ENCODE measurements at places on chromosomes 3 and 15.

GRCh38 chr3:8741581-8742261 is 8.1 kb downstream of the CAV3 start:
- no peak for DNase-seq

GRCh38 chr3:14505803-14506500 is 34.2 kb downstream of the GRIP2 start:
- no peak for DNase-seq

GRCh38 chr15:25863968-25864580 is 947 bp upstream of the ATP10A start:
- DNase-seq = no peak

GRCh38 chr3:49670940-49671290 is 3.2 kb upstream of the APEH start:
- no peak for DNase-seq

DNA sequence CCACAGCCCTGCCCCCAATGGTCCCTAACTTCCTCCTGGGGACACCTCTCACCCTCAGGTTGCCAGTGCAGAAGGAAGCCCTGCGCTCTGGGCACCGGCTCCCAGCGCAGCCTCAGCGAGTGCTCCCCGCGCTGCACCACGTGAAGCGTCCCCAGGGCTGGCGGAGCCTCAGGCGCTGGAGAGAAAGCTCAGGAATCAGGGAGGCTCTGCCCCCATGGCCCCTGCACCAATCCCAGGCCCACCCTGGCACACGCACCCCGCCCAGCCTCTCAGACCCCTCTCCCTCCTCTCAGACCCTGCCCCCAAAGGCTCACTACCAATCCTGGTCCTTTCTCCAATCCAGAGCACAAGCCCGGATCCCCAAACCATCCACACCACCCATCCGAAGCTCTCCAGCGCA is 6.9 kb downstream of the COL7A1 start:
- DNase-seq = no peak

DNA sequence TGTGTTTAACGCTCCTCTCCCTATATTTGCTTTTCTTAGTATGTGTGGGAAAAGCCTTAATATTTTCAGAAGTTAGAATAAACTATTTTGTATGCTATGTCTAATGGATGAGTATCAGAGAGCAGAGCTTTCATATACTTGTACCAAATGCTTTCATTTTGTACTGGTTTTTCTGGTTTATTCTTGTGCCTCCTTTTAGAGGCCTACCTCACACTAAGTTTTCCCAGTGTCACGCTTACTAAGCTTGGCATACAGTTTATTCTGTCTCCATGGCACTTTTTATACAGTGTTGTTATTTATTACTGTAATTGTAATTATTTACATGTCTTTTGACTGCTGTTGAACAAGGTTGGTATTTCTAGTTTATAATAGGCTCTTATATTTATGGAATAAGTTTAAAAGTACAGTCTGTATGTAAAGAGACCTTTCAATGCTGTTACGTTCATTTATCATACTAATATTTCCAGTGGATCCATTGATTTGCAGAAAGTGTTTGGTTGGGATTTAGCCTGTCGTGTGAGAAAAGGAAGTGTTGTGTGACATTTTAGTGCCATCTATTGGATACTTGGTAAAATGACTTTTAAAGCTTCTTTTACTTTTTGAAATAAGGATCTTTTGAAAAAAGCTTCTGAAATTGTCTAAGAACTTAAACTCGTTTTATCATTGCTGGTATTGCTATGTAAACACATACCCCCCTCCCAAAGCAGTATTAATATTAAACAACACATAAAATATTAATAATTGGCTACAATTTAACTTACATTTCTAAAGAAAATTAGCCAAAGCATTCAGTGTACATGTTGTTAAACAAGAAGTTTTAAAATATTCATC is 5.2 kb upstream of the EBLN2 start:
- no peak for DNase-seq

DNA sequence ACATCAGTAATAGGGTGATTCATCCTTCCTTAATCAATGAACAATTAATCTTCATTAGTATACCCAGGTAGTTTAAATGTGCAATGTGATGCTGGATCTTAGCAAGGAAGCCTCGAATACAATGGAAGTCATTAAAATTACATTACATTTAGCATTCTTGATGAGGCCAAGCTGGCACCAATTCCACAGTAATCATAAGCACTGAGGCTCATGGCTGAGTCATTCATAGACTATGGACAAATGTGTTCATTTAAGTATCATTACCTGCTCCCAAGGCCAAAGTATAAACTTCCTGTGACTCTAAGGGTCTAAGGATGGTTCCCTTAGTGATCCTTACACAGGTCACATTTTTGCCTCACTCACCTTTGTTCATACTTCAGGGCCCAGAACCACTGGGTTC is 266.4 kb upstream of the CDIN1 start:
- no peak for DNase-seq

- no peak for DNase-seq
These were observed 617.4 kb downstream of the CADM2 start for GRCh38 chr3:85576091-85576690.

DNA sequence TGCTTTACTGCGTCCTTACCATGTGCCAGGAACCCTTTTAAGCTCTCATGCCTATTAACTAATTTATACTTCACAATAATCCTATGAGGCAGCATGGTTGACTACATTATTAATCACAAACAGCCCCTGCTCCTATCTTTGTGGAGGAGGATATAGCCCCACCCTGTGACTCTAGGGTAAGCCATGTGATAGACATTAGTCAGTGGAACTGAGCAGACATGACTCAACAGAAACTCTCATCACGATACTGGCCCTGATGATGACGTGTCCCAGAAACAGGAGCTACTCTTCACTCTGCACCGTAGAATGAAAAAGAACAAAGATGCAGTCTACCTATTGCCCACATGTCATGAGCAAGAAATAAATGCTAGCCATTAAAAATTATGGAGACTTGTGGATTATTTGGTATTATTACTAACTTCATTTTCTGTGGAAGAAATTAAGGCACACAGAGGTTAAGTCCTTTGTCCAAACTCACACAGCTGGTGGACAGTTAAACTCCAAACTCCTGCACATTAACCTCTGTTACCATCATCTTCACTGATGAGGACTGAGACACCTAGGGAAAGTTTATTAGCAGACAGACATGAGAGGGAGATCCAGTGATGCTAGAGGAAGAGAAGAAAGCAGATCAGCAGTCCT is 51.2 kb downstream of the CFAP20DC start:
- DNase-seq = no peak

DNA sequence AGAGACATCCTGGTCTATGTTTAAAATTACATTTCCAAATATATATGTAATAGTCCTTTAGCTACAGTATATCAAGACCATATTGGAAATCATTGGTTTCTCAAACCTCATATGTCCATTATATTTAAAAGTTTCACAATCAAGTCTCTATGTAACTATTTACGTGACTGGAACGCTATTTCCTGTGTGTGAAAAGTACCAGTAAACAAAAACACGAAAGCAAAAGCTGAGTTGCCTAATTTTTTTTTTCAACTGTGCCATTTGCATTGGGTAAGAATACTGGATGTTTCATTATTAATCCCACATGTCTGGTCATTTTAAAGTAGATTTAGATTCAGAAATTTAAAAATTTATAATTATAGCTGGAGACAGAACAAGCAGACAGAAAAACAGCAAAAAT is 381.4 kb downstream of the TBC1D5 start:
- no peak for DNase-seq

DNA sequence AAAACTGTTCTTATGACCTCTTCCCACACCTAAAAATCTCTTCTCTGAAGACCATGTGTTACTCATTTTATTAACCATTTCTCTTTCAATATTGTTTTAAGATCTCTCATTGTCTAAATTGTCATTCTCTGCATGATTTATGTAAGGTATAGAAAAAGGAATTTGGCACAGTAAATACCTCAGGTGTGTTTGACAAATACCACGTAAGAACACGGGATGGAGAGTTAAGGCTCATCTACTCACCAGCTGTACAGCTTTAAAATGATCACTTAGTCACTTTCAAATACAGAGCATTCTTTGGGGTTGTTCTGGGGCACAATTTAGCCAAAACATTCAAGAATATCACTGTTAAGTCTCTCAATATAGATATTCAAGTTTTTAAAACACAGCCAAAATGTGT is 627.1 kb downstream of the MCTP2 start:
- DNase-seq = no peak

DNA sequence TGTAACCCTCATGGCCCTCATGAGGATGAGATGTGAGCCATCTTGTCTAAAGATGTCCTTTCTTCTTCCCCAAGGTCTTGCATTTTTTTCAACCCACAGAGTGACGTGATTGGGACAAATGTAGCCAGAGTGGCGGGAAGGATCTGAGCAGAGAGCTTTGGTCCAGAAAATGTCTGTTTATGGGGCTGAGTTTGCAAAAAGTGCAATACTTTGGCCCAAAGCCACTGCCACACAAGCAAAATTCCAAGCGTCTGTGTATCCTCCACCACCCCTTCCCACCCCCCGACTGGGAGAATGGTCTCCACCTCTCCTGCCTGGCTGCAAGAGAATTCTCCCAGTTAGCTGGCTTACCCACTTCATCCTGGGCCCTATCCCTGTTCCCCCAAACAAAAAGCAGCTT is 246.9 kb upstream of the LRIG1 start:
- DNase-seq = no peak

GRCh38 chr3:126865736-126866135 is 117.2 kb upstream of the PLXNA1 start:
- no peak for DNase-seq

GRCh38 chr15:82862886-82863285 is 53.5 kb downstream of the WHAMM start:
- DNase-seq = no peak

- no peak for DNase-seq
These were observed 39.6 kb downstream of the SEMA6D start for GRCh38 chr15:47756872-47757271.

DNA sequence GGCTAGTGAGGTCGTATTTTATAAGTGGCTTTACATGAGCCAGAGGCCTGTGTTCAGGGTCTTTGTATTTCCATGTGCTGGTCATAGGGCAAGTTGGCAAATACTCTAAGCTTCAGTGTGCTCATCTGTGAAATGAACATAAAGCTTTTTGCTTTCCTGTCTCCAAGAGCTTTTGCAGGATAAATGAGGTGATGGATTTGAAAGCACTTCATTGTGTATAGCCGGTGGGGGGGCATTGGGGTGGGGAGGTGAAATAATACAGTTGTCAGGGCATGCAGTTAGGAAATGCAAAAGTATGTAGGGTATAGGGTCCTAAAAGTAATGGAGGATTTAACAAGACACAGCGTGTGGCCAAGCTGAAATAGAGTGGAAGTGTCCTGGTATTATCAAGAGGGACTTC is 67.7 kb downstream of the ARNT2 start:
- no peak for DNase-seq

DNA sequence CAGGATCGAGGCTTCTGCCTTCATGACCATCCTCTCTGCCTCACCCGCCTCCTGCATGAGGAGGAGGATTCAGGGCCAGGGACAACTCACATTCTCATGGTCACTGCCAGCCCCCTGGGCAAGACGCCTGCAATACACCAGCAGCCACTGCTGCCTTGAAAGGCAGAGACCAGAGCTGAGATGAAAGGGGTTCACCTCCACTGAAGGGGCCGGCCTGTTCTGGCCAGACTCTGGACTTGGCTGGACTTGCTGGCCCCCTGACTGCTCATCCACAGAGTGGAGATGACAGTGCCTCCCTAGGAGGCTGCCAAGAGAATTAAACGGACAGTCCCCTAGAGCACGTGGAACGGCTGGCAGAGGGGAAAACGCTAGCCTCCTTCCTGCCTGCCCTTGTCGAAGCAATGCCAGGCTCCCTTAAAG is 35.2 kb downstream of the MGLL start:
- DNase-seq = no peak

DNA sequence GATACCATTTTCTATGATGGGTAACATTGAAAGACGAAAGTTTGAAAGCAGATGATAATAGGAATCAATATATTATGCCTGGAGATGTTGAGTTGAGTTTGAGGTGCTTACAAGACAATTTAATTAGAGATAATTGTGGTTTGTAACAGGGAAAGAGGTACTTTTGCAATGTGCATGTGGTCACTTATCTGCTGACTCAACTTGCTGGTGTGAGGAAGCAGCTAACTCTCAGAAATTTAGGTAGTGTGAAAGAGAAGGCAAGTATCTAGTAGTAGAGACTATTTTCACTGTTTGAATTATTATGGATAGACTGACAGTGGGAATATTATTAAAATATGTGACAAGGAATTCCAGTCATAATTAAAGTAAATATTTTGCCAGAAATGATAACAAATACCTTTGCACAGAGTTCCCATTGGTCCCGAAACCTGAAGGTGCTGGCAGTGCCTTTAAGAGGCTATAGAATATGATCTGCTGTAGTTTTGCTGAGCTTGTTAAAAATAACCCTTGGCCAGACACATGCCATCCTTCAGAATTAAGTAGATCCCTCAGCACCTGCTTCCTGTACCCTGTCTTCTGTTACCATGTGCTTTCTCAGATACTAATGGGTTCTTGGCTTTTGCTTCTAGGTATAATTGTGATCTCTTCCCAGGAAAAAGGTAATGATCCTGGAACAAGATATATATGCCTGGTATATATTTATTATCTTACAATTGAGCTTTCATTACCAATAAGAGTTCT is 315.9 kb downstream of the BCHE start:
- no peak for DNase-seq

DNA sequence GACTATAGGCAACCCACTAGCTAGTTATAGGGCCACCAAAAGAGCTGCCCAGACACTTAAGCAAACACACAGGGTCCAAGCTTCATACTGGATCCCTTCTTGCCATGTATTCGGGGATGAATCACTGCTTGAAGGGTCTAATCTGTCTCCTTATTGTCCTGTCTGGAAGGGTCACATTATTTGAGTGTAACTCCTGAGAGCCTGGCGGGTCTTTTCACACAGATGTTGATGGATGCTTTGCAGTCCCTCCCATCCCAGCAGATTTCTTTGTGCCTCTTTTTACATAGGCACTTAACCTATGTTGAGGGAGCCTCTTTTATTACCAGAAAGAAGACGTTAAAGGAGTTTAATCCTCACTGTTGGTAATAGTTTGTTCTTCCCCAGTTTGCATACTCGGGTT is 56.6 kb downstream of the BBX start:
- no peak for DNase-seq

GRCh38 chr3:157279237-157279636 is 119.3 kb upstream of the CCNL1 start:
- DNase-seq = no peak

GRCh38 chr3:112894258-112894657 is 47.6 kb upstream of the CD200R1L start:
- DNase-seq = no peak

GRCh38 chr3:146772211-146772743 is 167.1 kb upstream of the PLSCR5 start:
- DNase-seq = no peak

- DNase-seq = no peak
These were observed 19.7 kb upstream of the TM4SF19 start for GRCh38 chr3:196357905-196358304.
